ENCODE measurements at places on chromosomes 16 and 17.

GRCh38 chr16:82055117-82055516, 20.1 kb downstream of the HSD17B2 start:
- no peak for DNase-seq

DNA sequence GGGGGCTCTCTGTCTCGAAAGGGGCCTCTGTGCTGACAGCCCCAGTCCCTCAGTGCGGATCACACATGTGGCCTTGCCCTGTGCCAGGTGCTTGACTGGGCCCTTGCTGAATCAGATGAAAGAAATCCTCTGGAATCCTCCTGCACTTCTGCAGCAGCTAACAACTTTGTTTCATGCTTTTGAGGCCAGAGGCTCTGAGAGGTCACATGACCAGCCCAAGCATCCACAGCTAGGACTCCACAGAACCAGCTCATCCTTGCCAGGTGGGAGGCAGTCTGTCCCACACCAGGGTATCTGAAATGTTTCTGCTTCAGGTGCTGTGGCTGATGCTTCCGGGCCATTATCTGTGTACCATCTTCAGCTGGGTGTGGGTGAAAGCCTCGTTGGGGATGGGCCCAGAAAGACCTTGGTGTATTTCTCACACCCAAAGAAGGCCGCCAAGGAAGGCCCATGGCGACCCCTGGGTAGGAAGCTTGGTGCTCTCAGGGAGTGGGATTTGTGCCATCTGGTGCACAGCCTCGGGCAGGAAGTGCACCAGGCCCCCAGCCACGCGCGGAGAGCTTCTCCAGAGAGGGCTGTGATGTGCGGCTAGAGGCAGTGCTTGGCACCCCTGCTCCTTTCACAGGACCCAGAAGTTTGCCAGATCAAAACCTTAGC, 143.8 kb downstream of the CLEC16A start:
- no peak for DNase-seq

GRCh38 chr16:51834133-51834532, 683.1 kb upstream of the SALL1 start:
- no peak for DNase-seq

- no peak for DNase-seq
Measured at GRCh38 chr17:41071606-41072360, 6.1 kb upstream of the KRTAP2-4 start.

DNA sequence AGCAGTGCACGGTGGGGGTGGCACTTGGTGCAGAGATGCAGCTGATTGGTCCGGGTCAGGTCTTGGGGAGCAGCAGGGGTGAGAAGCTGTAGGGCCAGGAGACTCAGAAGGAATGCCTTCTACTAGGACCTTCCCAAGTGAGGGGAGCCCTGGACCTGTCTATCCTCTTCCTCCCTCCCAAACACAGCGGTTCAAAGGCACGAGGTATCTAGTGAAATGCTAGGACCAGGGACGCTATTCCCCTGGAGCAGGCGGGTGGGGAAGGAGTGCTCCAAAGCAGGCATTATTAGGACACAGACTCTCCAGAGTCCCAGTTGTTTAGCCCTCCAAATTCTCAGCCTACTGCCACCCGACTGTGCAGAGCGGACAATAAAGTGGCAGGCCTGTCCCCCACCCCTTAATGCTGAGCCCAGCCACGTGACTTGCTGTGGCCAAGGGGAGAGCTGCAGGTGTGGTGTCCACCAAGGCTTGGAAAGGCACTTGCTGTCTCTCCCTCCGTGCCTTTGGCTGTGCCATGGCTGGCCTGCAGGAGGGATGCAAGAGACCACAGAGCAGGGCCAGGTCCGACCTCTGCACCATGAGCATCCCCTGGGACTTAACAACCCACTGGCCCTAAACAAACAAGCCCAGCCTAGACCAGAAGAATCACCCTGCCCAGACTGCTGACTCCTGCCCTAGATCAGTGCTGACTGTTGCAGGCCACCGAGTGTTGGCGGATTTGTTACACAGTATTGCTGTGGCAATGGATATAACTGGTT, 97.2 kb downstream of the TBC1D16 start:
- no peak for DNase-seq

All from NAMALWA (cell line).